Activated CD4-positive, alpha-beta memory T cell treated with anti-CD3 and anti-CD28 coated beads for 36 hours (primary cell): ENCODE measurements at places on chromosomes 3 and 15.

- no peak for DNase-seq
These were observed 121.1 kb downstream of the PDCD6IP start for GRCh38 chr3:33919312-33920120.

DNA sequence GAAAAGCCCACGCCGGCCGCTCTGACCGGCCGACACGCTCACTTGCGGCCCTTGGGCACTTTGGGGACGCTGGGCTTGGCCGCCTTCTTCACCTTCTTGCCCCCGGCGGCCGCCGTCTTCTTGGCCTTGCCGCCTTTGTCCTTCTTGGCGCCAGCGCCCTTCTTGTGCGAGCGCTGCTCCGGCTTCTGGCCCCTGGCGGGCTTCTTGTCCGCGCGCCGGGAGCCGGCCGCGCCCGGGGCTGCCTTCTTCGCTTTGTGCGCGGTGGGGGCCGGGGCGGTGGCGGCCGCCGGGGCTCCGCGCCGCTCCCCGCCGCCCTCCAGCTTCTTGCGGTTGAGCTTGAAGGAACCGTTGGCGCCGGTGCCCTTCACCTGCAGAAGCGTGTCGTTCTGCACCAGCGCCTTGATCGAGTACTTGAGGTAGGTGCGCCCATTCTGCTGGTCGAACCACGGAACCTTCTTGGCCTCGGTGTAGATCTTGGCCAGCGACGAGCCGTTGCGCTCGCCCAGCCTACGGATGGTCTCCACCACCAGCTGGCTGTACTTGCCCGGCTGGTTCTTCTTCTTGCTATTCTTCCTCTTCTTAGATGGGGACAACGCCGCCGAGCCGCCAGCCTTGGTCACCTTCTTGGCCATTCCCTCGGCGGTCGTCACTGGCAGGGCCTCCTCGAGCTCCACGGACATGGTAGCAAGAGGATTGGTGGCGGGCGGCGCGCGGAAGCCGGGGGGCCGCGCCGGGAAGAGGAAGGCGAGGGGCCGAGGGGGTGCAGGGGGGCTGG lies 36.7 kb downstream of the HMCES start:
- peak; percentile 48 for DNase-seq

DNA sequence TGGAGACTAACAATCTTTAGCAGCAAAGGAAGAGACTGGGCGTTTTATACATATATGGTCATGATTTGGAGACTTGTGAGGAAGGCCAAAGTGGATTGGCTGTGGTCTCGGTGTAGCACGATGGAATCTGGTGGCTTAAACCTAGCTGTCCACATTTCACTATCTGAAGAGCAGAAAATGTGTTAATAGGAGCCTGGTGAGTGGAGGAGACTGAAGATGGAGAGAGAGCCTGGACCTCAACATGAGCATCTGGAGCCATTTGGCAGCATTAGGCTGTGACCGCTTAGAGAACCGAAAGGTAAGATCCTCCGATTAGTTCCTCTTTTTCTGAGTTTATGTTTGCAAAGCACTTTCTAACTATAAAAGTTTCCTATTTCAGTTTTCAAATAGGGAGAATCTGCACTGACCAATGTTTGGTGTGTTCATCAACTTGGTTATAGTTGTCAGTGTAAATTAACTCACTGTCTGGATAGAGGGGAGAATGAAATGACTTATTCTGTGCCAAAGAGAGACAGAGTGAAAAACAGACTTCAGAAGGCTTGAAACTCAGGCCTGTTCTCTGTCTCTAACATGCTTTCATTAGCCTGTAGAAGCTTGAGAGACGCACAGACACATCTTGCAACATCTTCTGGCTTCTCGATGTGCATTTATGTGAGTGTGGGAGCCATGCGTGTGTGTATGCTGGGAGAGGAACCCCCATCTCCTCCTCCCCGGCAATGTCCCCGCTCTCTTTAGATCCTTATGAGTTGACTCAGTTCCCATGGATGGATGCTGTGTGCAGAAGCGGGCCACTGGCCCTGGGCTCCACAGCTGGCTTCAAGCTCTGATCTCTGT lies 244.7 kb upstream of the TBL1XR1 start:
- DNase-seq: no peak

- peak; percentile 58 for DNase-seq
These were observed 48.7 kb downstream of the COL8A1 start for GRCh38 chr3:99686955-99687612.

DNA sequence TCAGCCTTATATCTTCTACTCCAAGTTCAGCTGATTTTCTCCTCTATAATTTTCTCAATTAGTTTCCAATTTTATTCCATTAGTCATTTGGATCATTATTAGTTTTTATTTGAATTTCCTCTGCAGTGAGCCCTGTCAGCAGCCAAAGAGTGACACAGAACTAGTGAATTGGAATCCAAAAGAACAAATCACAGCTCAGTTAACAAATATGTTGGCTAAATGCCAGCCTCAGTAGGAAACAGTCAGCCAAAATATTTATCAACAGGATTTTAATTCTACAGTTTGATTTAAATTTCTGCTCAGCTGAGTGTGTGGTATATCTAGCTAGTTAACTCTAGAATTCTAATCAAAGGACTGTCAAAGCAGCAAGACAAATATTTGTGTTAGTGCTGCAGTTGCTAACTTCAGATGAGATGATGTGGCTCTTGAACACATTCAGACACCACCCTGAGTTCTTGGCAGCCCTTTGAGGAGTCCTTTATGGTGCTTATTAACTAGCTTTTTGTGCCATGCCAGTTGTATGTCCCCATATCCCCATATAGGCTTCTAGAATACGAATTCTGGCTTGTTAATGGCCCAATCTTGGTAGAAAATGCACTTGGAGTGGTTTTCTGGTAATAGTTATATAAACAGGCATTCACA lies 194.5 kb downstream of the CPNE4 start:
- DNase-seq: no peak

- DNase-seq: no peak
These were observed 46.5 kb upstream of the CLDN18 start for GRCh38 chr3:137963463-137963862.
